ENCODE measurements at places on chromosomes 4 and X. TPM values are rescaled to one million over a fixed set of nuclear protein-coding genes. Genes with fewer than 3 reads are reported as not detected.

The HAND2 gene
- polyA plus RNA-seq, result not detected

DNA sequence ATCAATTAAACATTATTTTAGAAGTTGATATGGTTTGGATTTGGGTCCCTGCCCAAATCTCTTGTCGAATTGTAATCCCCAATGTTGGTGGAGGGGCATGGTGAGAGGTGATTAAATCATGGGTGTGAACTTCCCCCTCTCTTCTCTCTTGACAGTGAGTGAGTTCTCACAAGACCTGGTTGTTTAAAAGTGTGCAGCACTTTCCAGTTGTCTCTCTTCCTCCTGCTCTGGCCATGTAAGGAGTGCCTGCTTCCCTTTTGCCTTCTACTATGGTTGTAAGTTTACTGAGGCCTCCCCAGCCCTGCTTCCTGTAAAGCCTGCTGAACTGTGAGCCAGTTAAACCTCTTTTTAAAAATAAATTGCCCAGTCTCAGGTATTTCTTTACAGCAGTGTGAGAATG, 141.4 kb downstream of the GALNTL6 start:
- peak; percentile 23 for DNase-seq

DNA sequence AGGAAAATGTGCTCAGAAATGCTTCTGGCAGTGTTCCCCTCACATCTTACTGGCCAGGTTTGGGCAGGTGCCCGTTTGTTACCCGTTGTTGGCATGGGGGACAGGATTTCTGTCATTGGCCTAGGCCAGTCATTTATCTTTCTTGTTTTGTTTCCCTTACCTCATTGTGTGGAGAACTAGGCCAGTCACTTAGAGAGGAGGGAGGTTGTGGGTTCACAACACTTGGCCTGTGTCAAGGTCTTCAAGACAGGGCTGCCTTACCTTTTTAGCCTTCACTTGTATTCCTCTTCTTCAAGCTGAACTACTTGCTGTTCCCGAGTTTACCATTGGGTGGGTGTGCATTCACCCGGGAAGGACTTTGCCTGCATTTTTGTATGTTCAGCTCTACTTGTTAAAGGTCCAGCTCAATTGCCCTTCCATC, 17.7 kb downstream of the SNX25 start:
- no peak for DNase-seq

DNA sequence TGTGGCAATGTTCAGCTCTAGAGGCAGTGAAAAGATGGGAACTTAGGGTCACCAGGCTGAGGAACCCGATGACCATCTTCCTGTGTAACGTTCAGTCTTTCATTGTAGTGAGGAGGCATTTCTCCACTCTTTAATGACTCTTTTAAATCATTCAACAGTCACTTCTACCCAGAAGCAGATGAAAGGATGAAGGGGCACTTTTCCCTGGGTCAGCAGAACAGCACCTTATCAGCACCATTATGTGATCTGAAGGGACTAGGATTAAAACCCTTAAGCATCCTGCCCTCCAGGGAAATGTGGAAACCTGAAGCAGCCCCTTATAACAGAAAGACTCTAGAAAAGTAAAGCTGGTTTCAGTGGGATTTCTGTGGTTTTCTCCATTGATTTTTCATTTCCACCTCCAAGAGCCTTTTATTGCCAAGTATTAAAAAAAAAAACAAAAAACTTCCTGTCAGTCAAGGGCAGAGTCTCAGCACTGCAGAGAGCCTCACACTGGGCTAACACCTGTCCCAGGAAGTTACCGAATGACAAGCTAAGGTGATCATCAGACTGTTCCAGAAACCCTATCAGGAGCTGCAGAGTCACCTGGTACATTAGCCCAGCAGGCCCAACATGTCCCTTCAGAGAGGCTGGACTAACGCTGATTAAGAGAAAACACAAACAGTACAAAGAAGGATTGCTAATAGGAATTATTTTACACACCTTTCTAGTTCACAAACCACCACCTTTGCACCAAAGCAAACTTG, 185.9 kb downstream of the SHROOM3 start:
- DNase-seq, result no peak

GRCh38 chr4:65798498-65799127, 128.3 kb upstream of the EPHA5 start:
- peak; percentile 61 for DNase-seq

The SHROOM4 gene
- polyA plus RNA-seq, result 0.08 TPM

The PCSK1N gene
- polyA plus RNA-seq, result 0.86 TPM

The CXCL3 gene
- polyA plus RNA-seq, result 6.2 TPM

- no peak for DNase-seq
Measured at GRCh38 chr4:177579649-177580048, 137.4 kb upstream of the AGA start.

The ZMYM3 gene
- polyA plus RNA-seq, result 7.2 TPM

DNA sequence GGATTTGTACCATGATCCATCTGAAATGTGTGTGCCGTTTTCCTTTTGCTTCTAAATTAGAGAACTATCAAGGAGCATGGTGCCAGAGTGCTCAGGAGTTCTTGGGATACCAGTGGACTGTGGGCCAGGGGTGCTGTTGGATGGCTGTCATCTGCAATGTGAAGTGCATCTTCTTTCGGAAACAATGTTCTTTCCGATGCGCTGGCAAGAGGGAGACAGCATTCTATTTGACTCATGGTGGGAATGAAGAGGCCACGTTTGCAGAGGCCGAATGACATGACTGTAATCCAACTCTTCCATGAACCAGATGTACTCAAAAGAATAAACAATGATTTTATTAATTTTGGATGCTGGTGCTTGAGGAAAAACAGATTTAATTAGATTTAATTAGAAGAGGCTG, 45.5 kb downstream of the SORCS2 start:
- DNase-seq, result no peak

DNA sequence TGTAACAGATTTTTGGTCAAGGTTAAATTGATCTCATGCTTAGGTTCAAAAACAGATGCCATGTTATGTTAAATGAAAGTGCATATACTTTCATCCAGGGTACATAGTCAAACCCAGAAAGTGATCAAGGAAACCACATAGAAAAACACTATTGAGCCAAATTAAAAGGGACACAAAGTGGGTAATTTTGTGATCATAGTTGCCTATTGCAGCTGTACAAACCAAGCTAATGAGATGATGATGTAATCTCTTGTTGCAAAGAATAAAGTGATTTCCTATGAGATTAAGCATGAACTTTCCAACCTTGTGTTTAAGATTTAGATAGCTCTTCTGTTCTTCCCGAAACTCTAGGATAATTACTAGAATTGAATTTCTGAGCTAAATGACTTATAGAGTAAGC, 20.2 kb upstream of the LIMCH1 start:
- DNase-seq, result no peak

- DNase-seq, result no peak
Measured at GRCh38 chr4:54700986-54701385, 43.2 kb downstream of the KIT start.

DNA sequence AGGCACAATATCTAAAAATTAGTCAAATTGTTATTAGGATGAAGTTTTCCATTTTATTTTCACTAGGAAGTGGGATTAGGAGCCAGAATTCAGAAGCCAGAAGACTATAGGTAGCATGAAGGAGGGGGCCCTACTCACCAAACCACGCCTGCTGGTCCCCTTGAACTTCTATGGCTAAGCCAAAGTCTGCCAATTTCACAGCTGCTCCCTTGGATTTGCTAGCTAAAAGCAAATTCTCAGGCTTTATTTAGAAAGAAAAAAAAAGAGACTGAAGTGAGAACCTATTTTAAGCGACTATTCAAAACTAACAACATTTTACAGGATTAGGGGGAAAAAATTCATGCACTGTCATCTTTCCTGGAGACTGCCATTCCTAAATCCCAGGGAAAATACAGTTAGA, 224.3 kb downstream of the CAMK2D start:
- DNase-seq, result no peak

DNA sequence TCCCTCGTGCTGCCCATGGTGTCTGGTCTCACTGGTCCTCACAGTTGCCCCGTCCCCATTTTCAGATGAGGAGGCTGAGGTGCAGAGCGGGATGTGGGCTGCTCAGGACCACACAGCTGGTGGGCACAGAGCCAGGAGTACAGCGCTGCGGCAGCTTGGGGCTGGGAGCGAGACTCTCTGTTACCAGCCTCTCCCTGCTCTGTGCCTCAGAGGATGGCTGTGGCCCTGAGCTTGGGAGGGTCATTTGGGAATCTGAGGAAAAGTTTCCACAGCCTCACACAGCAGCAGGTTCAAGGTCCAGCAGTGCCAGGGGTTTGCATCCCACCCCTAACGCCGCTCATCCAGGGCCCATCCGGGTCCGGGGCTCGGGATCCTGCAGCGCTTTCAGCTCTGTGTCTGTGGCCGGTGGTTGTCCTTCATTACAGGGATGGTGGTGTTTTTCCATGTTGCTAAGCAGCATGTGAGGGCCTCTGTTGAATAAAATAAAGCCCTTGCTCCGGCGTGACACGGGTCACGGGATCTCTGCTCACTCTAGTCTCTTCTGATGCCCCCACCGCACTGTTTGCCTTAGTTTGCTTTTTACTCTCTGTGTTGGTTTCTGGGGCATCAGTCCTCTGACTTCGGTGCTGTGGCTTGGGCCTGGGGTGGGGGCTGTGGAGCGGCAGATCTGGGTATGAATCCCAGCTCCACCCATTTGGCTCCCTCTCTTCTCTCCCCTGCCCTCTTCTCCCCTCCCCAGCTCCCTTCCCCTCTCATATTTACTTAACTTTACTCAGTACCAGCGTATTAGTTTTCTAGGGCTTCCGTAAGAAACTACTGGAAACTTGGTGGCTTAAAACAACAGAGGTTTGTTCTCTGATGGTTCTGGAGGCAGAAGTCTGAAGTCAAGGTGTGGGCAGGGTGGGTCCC, 6.5 kb downstream of the WFS1 start:
- DNase-seq, result no peak

The KLHL2 gene
- polyA plus RNA-seq, result 5.2 TPM

- DNase-seq, result no peak
Measured at GRCh38 chr4:26462874-26463273, 27.4 kb downstream of the CCKAR start.

GRCh38 chrX:74133156-74133796, 170.7 kb upstream of the ZCCHC13 start:
- peak; percentile 34 for DNase-seq

DNA sequence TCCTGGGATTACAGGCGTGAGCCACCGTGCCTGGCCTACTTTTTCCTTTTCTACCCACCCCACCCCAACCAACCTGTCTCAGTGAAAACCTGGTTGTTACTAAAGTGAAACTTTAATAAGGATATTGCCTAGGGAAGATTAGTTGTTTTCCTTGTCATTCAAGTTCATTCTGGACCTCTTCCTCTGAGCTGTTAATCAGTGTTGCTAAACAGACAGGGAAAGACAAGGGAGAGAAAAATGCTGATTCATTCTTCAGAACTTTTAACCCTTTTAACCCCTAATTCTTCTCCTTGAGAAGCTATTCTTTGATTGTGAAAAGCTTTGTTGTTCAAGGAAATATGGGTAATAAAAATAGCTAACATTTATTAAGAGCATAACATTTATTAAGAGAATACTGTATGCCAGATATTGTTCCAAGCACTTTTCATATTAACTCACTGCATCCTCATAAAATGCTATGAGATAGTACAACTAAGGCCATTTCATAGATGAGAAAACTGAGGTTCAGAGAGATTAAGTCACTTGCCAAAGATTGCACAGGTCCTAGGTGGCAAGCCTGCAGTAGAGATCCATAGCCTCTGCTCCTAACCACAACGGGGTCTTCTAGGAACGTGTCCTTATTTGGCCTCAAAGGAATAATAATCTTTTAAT, 34.8 kb downstream of the OSTC start:
- DNase-seq, result peak; percentile 30

DNA sequence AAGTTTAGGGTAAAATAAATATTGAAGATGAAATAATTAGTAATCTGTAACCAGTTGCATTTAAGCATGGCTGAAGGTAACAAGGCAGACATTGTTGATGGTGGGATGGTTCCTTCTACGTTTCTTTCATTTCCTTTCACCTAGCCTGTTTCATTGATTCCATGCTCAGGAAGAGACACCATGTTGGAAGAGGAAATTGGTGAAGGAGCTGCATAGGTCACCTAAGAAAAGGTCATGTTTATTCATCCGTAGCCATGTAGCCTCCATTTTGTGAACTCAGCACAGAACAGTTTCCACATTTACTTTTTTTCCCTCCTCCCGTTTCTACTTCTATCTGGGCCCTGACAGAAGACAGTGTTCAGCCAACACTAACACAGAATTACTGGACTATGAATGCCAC, 3.8 kb downstream of the ADH1B start:
- no peak for DNase-seq

DNA sequence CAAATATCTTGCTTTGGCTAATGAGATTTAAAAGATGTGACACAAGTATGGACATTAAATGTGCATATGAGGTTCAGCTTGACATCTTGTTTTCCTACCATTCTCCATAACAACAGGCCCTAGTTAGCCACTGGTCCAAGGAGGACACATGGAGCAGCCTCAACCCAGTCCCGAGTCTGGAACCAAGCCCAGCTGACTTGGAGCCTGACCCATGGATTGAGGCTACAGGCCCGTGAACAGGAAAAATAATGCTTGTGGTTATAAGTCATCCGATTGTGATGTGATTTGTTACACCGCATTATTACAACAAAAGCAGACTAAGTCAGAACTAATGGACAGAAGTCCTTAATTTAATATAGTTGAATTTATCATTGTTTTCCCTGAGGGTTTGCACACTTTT, 123.2 kb upstream of the BANK1 start:
- no peak for DNase-seq

The NLRP2B gene
- not detected for polyA plus RNA-seq

The PTTG2 gene
- not detected for polyA plus RNA-seq

- no peak for DNase-seq
Measured at GRCh38 chr4:20443015-20443805, 191.5 kb downstream of the SLIT2 start.

GRCh38 chr4:3452376-3452775, 10.6 kb downstream of the HGFAC start:
- no peak for DNase-seq

DNA sequence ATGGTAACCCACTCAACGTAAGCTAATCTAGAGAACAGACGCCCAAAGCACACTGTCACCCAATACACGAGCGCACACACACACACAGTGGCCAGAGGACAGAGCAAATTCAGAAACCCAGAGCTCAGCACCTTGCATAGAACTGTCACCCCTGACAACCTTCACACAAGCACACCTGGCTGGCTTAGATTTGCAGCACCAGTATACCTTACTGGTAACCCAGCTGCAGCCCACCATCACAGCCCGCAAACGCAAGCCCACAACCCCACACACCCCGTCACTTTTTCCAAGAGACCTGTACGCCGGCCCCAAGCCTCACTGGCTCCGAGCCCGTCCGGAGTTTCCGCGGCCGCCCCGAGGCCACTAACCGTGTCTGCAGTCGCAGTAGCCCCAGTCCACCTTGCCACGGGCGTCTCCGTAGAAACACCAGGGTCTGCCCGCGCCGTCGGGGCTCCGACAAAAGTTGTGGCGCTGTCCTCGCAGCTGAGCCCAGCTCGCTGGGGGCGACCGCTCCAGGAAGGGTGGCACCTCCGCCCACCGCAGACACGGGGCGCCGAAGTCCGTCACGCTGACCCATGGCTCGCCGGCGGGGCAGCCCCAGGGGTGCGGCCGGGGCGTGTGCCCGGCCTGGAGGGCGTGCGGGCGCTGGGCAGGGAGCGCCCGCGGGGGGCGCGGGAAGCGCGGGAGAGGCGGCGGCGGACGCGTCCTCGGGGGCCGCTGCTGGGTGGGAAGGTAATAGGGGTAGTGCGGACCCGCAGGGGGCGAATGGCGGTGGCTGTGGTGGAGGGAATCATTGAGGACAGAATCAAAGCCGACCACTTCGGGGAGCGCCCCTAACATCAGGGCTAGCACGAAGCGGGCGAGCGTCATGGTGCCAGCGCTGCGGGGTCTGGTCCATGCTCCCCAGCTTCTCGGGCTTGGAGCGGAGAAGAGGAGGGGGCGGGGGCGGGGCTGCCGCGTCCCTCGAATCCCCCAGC, 664 bp downstream of the PRSS12 start:
- DNase-seq, result peak; percentile 40

The TCEAL2 gene
- not detected for polyA plus RNA-seq

- DNase-seq, result peak; percentile 49
Measured at GRCh38 chr4:112739442-112739841, 102.5 kb downstream of the LARP7 start.
